DND-41 (cell line): ENCODE measurements at places on chromosomes 7 and 10.

- H3K27ac ChIP-seq = no peak overlapping the region
- no peak for DNase-seq
- H3K36me3 ChIP-seq = no peaks in the 10 kb centered on the region
- H3K4me3 ChIP-seq = no peak overlapping the region
- H3K4me1 ChIP-seq = no peaks in the 10 kb centered on the region
Observed at GRCh38 chr10:126499744-126500143, 111.5 kb upstream of the ADAM12 start.

- H3K36me3 ChIP-seq = no peaks in the 10 kb centered on the region
- no peak overlapping the region for H3K4me3 ChIP-seq
- H3K27me3 ChIP-seq = peaks cover 26% of the 10 kb centered on the region
- DNase-seq = no peak
Observed at GRCh38 chr10:97179731-97180362, 5.9 kb downstream of the SLIT1 start.

GRCh38 chr10:100019787-100020141, 10.0 kb upstream of the DNMBP start:
- no peaks in the 10 kb centered on the region for H3K36me3 ChIP-seq
- no peak for DNase-seq
- H3K4me3 ChIP-seq = no peak overlapping the region
- no peaks in the 10 kb centered on the region for H3K4me1 ChIP-seq

DNA sequence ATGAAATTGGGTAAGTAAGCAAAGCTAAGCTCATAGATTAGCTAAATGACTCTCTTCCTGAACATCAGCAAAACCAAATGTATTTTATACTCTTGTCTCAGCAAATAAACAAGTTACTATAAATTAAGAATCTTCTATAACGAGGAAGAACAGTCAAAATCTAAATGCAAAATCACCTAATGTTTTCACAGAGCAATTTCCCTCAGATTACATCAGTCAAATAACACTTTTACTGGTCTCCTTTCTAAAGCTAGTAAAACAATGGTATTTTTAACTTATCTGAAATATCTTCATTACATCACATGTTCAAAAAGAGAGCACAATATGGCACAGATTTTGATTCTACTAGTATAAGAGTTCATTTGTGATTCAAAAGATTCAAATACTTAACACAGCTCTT, 16.5 kb upstream of the GPR22 start:
- H3K36me3 ChIP-seq = peaks cover 5% of the 10 kb centered on the region; the same call in 1 of the 2 replicates
- H3K4me1 ChIP-seq = no peaks in the 10 kb centered on the region
- no peak for DNase-seq
- H3K27ac ChIP-seq = no peak overlapping the region

- DNase-seq = no peak
- no peak overlapping the region for H3K4me3 ChIP-seq
- peaks cover 15% of the 10 kb centered on the region for H3K4me1 ChIP-seq
- no peaks in the 10 kb centered on the region for H3K27me3 ChIP-seq
- H3K36me3 ChIP-seq = no peaks in the 10 kb centered on the region
Observed at GRCh38 chr10:71780156-71780555, 6.8 kb upstream of the VSIR start.

- no peak for DNase-seq
- H3K4me3 ChIP-seq = no peak overlapping the region
- no peaks in the 10 kb centered on the region for H3K36me3 ChIP-seq
- no peaks in the 10 kb centered on the region for H3K27me3 ChIP-seq
Observed at GRCh38 chr7:142598297-142598696, 151.0 kb upstream of the PRSS1 start.

- no peak overlapping the region for H3K27ac ChIP-seq
- no peaks in the 10 kb centered on the region for H3K4me1 ChIP-seq
- DNase-seq = no peak
- no peaks in the 10 kb centered on the region for H3K36me3 ChIP-seq
- no peaks in the 10 kb centered on the region for H3K27me3 ChIP-seq
- no peak overlapping the region for H3K4me3 ChIP-seq
Observed at GRCh38 chr10:111837985-111838384, 345.6 kb downstream of the GPAM start.
